ENCODE measurements at places on chromosomes 7 and 10.

DNA sequence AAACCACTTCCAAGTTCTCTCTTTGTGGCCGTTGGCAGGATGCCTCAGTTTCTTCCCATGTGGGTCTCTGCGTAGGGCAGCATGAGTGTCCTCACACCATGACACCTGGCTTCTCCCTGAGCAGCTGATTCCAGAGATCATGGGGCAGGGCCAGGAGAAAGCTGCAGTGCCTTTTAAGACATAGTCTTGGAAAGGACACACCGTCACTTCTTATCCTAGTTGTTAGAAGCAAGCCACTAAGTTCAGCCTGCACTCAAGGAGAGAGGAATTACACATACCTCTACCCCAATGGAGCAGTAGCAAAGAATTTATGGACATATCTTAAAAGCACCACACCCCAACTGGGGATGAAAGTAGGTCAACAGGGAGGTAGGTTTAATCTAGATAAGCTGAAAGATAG is 16.4 kb downstream of the NODAL start:
- no peak for DNase-seq

DNA sequence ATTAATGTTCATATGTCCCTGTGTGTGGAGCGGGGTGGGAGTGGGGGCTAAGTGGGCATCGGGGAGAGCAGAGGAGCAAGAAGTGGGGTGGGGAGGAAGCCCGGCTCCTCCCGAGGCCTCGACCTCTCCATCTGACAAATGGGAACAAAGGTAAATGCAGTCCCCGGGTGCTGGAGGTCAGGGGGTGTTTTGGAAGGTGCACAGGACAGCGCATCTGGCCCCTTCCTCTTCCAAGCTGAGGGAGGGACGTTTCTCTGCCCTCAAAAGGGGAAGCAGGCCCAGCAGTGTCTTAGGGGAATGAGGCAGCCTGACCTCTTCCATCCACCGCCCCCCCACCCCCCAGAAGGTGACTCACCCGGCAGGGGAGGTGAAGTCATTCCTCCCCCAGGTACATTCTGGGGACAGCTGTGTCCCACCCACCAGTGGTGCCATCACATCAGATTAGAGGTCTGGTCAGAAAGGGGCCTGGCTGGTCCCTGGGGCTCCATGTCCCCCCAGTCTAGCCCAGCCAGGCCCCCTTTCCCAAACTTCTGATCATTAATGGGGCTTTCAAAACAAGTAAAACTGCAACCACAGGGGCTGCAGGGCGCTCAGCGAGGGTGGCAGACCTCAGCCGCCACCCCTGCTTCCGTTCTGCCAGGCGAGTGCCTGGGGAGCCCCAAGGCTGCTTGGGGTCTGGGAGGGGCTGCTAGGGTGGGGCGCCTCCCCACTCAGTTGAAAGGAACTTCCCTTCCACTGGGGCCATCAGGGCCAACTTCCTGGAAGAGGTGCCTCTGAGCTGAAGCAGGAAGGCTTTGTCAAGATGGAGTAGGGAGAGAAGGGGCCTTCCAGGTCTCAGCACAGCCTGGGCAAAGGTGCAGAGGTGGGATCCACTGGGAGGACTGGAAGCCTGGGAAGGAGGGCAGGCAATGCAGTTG is 10.8 kb downstream of the LFNG start:
- peak; percentile 58 for DNase-seq

GRCh38 chr10:72170263-72170662 is 45.5 kb upstream of the ANAPC16 start:
- no peak for DNase-seq

DNA sequence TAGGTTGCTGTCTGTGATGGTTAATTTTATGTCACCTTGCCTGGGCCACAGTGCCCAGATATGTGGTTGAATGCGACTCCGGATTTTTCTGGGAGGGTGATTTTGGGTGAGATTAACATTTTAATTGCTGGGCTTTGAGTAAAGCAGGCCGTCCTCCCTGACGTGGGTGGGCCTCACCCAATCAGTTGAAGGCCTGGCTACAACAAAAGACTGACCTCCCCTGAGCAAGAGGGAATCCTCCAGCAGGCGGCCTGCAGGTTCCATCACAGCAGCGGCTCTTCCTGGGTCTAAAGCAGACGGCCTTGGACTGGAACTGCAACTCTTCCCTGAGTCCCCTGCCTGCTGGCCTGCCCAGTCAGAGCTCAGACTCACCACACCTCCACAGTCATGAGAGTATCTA is 114.2 kb downstream of the SFMBT2 start:
- DNase-seq = no peak

GRCh38 chr10:126906704-126907422 is 1.6 kb downstream of the DOCK1 start:
- no peak for DNase-seq

DNA sequence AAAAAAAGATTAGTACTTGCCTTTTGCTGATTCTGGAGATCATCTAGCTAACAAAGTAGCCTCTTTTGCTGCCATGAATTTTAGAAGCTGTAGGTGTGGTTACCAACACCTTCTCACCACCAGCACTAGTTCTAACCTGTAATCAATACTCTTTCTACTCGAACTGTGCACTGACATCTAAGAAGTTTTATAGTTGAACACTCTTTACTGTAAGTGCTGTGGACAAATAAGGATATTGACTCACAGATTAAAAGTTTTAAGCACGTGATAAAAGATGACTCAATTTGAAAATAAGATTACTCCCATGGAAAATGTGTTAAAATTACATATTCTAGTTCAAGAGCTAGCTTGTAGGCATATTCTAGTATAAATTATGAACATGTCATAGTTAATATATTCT is 89.9 kb downstream of the REEP3 start:
- DNase-seq = no peak

Measured in RPMI8226 (cell line).